ENCODE measurements at places on chromosomes 7 and 10.

DNA sequence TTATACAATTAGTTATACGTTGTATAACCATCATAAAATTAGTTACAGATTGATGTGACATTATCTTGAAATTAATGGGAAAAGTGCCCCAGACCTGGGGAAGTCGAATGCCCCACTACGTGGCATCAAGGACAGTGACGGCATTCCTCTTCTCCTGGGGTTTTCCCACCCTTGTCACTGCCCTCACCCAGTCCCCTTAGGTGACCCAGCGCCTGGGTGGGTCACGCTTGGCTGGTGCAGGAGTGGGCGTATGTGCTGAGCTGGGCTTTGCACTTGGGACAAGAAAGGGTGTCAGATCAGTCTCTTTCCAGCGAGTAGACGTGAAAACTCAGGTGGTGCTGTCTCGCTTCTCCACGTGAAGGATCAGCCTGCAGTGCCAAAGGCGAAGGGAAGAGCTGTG lies 7.6 kb downstream of the FOXK1 start:
- no peak for DNase-seq

DNA sequence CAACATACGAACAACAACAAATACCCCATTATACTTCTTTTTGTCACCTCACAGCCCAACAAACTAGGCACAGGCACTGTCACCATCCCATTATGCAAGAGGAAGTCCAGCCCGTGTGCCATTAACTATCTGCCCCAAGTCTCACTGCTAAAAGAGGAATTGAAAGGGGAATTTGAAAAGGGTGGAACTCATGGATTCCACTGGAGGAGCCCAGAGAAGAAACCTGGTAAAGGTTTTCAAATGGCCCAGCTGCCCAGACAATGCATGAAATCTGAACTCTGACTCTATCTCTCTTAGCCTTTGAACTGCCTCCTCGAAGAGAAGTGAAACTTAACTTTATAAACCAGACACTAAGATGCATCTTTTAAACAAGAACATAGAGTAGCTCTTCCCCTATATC lies 130.0 kb downstream of the PLXNA4 start:
- no peak for DNase-seq

DNA sequence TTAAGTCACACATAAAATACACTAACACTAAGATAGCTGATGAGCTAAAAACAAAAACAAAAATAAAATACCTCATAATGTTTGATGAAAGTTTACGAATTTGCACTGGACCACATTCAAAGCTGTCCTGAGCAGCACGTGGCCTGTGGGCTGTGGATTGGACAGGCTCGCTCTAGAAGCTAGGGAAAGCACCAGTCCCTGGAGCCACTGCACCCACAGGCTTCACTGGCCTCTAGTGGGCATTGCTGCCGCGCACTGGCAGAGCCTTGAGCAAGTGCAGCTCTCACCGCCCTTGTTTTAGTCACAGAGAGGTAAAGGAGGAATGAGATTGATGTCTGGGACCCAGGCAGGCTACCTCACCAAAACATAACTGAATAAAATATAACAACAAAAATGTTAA lies 67.6 kb downstream of the PAX2 start:
- DNase-seq: no peak

DNA sequence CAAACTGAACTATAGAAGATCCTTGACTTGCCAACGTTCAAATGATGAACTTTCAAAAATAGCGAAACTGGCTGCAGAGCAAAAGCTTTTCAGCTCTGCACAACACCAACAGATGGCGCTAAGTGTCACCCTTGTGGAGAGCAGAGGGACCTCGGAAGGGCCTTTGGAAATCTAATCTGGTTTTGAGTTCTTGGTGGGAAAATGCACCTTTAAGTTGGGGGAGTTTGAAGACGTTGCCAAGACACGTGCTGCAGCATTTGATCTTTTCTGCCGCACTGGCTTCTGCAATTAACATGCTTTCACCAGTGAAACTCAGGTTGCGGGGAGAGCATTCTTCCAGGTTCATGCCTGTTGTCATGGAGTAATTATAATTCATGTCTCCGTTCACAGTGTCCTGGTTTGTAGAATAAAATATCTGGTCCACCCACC lies 26.3 kb upstream of the WDR11 start:
- no peak for DNase-seq

DNA sequence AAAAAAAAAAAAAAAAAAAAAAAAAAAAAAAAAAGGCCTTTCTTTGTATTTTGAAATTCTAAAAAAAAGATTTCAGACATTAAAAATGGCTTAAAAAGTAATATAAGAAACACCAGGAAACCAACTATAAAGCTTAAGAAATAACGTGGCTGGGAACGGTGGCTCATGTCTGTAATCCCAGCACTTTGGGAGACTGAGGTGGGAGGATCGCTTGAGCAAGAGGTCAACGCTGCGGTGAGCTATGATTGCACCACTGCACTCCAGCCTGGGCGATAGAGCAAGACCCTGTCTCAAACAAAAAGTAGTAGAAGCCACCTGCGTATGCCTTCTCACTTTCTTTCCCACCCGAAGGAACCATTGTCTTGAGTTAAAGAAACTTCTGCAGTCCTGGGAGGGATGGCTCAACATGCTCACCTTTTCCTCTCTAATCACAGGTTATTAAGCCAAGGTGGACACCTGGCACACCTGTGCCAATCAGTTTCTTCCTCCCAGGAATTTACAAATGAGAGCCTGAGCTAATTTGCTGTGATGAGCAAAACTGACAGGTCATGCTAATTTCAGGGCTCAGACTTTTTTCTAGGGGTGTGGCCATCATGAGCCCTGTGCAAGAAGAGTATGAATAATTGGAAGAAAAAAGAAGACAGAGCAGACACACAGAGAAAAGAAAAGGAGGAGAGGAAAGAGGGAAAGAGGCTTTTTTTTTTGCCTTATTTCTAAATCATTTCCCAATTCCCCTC lies 72.0 kb upstream of the PARD3 start:
- DNase-seq: no peak

DNA sequence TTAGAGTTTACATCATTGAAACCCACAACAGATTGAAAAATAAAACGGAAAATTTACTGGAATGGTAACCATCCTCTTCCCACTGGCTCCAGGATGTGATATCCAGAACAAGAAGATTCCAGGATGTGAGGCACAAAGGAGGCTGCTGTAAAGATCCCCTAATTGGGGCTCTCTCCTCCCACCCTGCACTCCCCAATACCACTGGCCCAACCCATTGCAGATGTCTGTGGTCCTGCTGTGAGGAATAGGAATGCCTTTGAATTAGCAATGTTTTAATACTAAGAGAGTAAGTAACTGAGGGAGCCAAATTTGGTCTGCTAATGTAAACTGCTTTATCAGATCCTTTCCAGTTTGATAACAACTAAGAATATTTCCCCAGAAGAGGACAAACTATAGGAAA lies 225.9 kb upstream of the INHBA start:
- DNase-seq: no peak

DNA sequence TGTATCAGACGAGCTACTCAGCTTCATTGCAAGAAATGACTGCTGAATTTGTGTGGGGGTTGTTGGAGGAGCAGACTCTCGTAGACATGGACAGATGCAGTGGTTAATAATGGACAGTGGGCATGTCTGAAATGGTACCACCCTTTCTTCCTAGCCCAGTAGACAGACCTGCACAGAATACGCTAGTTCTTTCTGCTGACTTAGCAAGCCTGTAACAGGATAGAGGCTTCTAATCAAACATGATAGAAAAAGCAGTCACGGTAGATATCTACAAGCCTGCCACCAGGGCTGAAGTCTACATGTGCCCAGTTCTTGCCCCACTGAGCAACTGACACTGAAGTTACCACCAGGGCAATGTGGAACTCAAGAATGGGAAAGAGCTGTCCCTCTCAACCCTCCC lies 188.0 kb downstream of the FANK1 start:
- no peak for DNase-seq

DNA sequence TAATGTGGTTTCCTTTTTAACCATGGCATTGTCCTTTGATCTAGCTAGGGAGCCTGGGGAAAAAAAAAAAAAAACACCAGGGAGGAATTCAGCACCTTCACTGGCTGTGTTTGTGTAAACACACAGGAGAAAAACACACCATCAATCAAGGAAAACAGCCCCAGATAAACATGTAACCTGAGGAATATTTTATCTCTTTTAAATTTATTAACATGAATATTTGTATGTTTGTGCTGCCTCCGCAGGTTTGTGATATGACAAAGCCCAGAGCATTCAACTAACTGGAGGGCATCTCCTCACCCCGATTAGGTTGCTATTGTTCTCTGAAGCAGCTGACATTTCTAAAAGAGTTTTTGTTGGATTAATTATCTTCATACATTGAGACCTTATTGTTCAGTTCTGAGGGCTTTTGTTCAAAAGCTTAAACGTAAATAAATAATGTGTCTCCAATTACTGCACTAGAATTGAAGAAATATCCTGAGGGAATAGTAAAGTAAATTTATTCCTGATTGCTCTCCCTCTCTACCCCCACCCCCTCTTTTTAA lies 89.4 kb upstream of the SEMA3E start:
- DNase-seq: no peak

DNA sequence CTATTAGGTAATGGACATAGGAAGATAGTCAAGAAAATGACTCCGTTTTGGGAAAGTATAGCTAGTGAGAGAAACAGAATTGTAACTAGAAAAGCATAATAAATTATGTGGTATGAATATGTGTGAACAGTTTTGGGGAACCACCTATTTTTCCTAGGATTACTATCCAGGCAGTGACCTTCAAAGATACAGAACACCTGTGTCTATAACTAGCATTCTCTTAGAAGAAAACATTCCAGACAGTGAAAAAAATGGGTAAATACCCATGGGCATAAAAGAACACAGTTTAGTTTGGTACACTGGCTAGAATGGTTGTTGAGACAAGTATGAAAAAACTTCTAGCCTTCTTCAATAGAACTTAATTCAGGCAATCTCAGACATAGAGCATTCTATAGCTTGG lies 690.8 kb downstream of the MAGI2 start:
- no peak for DNase-seq

- DNase-seq: no peak
Measured at GRCh38 chr7:4745971-4746919, 29.2 kb upstream of the AP5Z1 start.

DNA sequence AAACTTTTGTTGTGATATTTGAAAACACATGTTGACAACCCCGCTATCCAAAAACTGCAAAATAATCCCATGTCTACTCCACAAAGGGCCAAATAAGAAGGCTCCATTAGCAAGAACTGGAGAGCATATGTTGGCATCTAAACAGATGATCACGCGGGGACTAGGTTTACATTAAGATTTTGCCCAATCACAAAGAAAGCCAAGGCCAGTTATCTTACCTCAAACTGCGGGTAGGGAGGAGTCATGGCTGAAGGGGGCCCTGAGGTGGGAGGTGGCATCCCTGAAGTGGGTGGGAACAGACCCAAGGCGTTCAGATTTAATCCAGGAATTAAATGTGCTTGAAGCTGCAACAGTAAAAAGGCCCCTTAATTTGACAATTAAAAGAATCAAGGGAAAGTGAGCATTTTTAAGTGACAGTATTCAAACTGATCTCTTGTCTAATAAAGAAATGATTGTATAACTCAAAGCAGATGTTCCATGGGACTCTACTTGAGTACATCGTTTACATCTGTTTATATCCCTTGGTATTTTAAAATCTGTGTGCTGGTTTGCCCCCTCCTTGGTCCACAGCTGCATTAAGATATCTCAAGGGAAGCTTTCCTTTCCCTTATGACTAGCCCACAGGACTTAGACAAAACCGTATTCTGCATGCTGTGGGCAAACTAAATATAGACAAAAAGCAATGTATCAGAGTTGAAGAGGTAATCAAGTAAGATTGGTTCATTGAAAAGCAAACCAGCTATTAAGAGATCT lies 42.9 kb downstream of the MALSU1 start:
- no peak for DNase-seq

- DNase-seq: no peak
Measured at GRCh38 chr10:70492786-70493659, 14.5 kb downstream of the PALD1 start.

DNA sequence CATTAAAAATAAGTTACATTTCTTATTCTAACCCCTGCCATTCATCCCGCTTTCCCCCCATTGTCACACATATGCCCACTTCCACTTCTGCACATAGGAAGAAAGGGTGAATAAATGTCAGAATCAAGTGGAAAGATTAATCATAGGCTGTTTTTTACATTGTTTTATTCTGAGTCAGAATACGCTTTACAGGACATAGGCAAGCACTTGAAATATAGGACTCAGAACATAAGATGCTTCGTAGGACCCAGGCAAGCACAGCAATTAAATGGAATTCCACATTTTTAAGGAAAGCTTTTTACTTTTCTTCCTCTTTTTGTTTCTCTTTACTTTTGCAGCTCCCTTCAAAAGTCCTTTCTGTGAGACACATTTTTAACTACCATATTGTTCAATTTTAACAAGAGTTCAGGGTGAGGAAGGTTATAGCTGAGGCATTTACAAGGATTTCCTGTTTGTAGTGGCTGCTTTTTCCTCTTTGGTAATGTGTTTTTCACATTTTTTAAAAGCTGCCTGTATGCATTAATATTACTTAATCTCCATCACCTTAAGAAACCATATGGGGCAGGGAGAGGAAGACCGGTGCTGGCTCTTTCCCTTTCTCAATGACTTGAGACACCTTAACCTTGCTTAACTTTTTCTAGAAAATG lies 130.0 kb downstream of the TES start:
- DNase-seq: no peak

GRCh38 chr10:8026349-8027259 lies 27.9 kb upstream of the GATA3 start:
- DNase-seq: no peak

DNA sequence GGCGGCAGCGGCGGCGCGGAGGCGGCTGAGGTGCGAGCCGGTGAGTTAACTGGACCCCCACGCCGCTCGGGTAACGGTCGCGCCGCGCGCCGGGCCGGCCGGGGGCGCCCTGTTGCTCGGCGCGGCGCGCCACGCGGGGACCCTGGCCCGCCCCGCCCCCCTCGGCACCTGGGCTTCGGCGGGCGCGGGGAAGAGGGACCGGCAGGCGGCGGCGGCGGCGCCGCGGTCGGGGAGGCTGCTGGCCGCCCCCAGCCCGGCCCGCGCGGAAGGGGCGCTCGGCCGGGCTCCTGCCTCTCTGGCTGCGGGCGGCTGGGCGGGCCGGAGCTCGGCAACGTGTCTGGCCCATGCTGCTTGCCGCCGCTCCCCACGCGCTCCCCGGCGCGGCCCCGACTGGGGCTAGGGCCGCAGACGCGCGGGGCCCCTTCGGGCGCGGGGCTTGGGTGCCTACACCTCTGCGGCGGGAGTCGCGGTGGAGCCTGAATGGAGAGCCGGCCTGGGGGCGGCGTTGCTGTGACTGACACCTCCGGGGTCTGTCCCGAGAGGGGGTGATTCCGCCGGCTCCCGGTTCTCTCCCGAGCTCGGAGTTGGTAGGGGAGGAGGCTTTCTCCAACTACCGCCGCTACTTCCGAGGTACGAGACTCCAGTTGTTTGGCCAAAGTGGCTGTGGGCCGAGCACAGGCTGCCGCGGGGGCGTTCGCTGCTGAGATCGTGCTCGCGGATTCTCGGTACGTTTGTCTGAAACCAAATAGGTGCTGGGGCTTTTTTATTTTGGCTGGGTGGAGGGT lies 494 bp downstream of the PALS2 start:
- no peak for DNase-seq

- no peak for DNase-seq
Measured at GRCh38 chr10:13001041-13001886, at the start of gene CCDC3. TSS of gene CCDC3 (minus strand) at chr10:13001713. CDS start at chr10:13001570, 143 bp downstream.

Measured in T-helper 9 cell (primary cell).